ENCODE measurements at places on chromosomes 2 and 18.
A peak's percentile ranks its signal among the peaks of the same experiment; 100 is the strongest.

DNA sequence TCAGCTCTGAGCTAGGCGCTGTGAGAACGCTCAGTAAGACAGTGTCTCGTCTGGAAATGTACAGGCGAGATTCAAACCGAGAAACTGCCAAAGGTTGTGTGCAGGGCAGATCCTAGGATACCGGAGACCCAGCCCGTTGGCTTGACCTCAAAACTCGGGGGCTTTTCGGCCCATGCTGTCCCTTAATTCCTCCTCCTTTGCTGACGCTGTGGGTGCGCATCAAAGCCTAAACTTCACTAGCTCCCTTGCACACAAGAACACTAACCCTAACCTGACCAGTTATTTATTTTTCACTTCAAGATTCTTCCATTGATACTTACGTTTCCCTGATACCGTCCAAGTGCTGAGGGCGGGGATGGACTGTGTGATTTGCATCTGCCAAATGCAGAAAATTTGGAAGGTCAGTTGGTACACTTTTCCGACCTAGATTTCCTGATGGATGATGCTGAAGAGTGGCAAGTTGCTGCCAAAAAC, 1.0 kb upstream of the AAK1 start:
- no peak for DNase-seq

DNA sequence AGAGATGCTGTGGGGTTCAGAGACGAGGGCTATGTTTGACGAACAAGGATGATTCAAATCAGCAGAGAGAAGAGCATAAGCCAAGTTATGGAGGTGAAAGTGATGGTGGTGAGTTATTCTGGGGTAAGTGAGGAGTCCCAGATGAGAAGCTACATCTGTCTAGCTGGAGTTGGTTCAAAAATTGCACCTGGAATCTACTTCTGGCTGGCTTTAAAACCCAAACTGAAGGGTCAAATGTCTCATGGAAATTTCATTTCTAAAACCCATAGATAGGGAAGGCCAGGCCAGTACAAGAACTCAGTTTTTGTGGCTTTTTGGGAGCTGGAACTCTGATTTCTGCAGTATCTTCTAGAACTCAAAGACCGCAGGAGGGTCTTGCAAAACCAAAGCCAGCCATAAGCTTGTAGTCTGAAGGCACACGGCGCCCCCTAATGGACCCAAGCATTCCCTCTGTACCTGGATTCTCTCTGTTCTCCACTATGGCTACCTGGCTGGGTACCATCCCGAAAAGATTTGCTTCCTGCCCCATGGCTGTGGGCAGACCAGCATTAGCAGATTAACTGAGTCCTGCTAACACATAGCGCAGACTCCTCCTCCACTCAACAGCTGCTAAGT, 229.1 kb upstream of the SLC14A2 start:
- peak; percentile 3 for DNase-seq

- DNase-seq, result no peak
Observed at GRCh38 chr2:6181525-6181924, 489.3 kb downstream of the SOX11 start.

GRCh38 chr2:37323176-37323780, 1.4 kb downstream of the PRKD3 start:
- DNase-seq, result no peak

- DNase-seq, result no peak
Observed at GRCh38 chr2:78984386-78984785, 41.1 kb upstream of the REG3G start.

DNA sequence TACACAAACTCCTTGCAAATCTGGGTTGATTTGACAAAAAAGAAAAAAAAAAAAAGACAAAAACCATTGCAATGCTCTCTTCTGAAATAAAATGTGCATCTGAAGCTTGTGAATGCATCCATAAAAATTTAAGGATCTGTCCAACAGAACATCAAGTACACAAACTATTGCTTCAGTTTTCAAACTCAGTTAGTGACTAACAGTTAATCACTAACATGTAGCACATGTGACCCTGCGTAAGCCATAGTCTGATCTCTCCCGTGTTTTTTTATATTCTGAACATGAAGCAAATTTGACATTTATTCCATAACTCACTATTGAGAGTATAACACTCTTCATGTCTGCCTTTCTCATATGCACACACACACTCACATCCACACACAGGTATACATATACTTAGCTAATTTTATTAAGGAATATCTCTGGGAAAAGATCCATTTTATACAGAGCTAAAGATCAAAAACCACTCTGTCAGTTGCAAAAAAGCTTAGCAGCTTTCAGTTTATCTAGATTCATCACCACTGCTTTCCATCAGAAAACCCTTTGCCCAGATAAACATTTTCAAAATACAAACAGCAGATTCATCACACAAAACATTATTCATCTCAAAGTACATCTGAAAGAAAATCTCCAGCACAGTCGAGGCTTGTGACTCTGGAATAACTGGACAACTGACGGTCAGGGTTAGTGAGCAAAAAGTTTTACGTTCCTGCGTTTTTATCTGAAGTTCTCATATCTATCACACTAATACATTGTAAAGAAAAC, 1000.4 kb upstream of the ACVR2A start:
- DNase-seq, result no peak

GRCh38 chr2:14348247-14348646, 284.3 kb upstream of the LRATD1 start:
- no peak for DNase-seq

DNA sequence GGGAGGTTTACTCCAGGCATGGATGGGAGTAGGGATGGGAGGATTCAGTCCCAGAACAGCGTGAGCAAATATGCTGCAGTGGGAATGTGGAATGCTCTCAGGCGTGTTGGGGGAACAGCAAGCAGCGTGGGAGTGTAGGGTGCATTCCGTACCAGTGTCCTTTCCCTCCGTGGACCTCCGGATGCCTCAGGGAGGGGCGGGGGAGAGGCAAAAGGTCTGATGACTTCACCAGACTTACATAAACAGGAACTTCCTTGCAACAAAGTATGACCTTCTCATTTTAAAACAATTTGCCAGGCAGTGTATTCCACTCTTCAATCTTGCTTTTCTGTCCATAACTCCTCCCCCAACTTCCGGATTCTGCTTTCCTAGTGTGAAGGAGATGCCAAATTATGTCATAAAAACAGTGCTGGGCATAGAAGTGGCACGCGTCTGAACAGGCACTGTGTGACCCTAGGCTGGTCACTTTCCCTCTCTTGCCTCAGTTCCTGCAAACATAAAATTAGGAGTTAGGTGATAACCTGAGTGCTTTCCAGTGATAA, 36.9 kb downstream of the RPL37A start:
- DNase-seq, result peak; percentile 51

GRCh38 chr2:122528958-122529705, 773.7 kb downstream of the TSN start:
- no peak for DNase-seq

- no peak for DNase-seq
Observed at GRCh38 chr18:48992133-48992532, 41.4 kb upstream of the SMAD7 start.

DNA sequence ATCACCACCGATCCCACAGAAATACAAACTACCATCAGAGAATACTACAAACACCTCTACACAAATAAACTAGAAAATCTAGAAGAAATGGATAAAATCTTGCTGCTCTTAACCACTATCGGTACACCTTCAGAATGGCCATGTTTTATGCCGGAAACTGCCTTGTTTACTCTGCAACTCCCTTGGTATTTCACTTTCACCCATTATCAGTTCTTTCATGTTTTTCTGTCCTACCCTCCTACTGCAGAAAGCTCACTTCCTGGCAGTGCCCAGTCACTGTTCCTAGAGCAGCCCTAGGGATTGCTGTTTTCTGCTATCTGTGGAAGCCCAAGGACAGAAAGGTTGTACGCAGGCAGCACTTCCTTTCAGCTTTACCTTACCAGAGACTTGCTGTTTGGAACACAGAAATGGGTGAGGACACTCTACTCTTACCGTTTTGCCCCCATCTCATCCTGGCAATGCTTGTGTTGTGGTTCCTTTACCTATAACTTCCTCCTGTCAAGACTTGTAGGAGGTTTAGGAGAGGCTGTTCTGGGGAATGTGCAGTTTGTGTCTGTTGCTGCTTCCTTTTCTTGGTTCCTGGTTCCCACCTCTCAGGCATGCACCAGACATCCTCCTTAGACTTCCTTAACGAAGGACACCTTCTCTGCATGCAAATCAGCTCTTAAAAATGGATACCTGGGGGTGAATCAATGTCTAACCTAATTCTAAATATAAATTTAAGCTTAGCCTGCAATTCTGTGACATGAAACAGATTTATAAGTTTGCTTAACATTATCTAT, 394.4 kb downstream of the SPAG16 start:
- DNase-seq, result no peak

GRCh38 chr2:207825978-207826377, 56.3 kb upstream of the FZD5 start:
- no peak for DNase-seq

DNA sequence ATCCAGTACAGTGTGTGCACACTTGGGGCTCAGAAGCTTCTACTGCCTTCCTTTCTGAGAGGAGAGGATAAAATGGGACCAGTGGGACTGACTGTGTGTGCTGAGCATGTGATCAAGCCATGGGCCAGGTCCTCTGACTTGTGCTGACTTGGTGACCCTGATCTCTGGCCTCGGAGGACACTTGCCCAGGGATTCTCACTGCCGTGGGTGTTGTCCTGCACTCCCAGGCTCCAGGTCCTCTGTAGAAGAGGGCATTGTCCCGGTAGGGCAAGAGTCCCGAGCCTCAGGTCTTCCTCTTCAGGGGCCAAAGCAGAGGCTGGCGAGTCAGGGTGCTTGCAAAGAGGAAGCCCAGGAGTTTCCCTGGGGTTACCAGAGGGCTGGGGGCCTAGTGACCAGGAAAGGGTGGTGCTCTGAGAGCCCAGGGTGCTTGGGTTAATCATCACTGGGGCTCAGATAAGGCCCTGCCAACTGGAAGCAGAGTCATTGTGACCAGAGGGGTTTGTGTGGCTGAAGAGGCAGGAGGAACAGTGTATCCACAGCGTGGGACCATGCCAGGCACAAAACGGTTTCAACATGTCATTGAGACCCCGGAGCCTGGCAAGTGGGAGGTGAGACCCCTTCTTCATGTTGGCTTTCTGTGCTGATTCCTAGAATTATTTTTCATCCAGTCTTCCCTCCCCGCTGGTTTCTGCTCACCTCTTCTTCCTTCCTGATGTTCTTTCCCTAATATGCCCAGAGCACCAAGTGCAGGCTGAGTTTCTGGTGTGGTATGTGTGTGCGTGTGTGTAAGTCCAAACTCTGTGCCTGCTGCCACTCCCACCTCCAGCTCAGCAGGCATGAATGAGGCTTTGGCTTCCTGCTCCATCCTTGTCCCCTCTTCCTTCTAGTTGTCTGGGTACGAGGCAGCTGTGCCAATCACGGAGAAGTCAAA, at the start of gene GCKR:
GCKR (plus strand) TSS at position 483 of the 931 bp plus-strand sequence; CDS start at position 549, 66 bp downstream.
- no peak for DNase-seq

GRCh38 chr2:8892111-8892510, 54.7 kb upstream of the KIDINS220 start:
- DNase-seq, result no peak
